HCT116 (cell line): ENCODE measurements at places on chromosomes 2 and 18.
A peak's percentile ranks its signal among the peaks of the same experiment; 100 is the strongest.

DNA sequence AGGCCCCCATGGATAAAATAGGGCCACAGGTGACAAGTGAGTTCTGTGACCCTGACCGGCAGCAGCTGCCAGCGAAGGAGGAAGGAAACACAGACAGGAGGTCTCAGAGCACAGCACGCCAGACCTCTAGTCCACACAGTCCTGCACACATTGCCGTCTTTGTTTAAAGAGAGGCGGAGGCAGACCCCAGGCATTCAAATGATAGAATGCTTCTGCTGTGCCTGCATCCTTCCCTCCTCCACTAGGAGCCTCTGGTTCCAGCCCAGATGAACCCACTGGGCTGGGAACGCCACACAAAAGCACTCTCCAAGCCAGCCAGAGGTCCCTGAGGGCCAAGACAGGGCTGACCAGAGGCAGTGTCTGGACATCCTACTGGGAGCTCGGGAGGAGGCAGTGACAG is 118.7 kb downstream of the KLHL29 start:
- no peak for DNase-seq
- no peaks in the 10 kb centered on the region for H3K27me3 ChIP-seq
- no peaks in the 10 kb centered on the region for H3K36me3 ChIP-seq
- no peaks in the 10 kb centered on the region for H3K4me1 ChIP-seq
- no peak overlapping the region for H3K27ac ChIP-seq

- H3K27ac ChIP-seq: no peak overlapping the region
- DNase-seq: no peak
- no peak overlapping the region for H3K4me3 ChIP-seq
- H3K4me1 ChIP-seq: no peaks in the 10 kb centered on the region
Measured at GRCh38 chr2:63444565-63445288, 143.6 kb downstream of the WDPCP start.

DNA sequence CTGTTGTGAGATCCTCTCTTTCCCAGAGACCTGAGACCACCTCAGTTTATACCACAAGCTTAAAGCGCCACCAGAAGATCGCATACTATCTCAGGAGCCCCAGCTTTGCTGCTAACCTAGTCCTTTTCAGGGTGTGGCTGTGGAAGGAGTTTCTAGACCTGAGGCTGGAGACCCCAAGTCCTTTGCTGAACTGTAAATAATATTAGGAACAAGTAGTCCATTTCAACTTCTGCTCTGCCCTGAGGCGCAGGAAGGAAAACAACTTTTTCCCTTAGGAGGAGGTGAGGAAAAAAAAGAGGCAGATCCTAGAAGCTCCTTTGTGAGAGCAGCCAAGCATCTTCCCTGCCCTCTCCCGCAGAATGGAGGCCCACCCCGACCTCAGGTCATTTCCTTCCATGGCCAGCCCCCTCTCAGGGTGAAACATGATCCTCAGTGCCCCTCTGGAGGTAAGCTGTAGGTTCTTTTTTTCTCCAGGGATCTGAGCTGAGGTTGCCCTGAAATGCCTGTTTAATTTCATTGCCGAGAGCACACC is 122.8 kb upstream of the LGALSL start:
- H3K27ac ChIP-seq: no peak overlapping the region
- H3K4me3 ChIP-seq: no peak overlapping the region
- H3K4me1 ChIP-seq: no peaks in the 10 kb centered on the region
- DNase-seq: no peak
- no peaks in the 10 kb centered on the region for H3K36me3 ChIP-seq
- H3K27me3 ChIP-seq: no peaks in the 10 kb centered on the region

- no peak overlapping the region for H3K4me3 ChIP-seq
- no peaks in the 10 kb centered on the region for H3K4me1 ChIP-seq
- no peak for DNase-seq
- no peaks in the 10 kb centered on the region for H3K27me3 ChIP-seq
- H3K27ac ChIP-seq: no peak overlapping the region
Measured at GRCh38 chr2:73870084-73870483, 22.7 kb upstream of the ACTG2 start.

- H3K27me3 ChIP-seq: no peaks in the 10 kb centered on the region
- H3K36me3 ChIP-seq: no peaks in the 10 kb centered on the region
- H3K4me3 ChIP-seq: no peak overlapping the region
- H3K27ac ChIP-seq: no peak overlapping the region
- peak; percentile 10 for DNase-seq
- no peaks in the 10 kb centered on the region for H3K4me1 ChIP-seq
Measured at GRCh38 chr2:40448476-40449079, 3.3 kb downstream of the SLC8A1 start.

DNA sequence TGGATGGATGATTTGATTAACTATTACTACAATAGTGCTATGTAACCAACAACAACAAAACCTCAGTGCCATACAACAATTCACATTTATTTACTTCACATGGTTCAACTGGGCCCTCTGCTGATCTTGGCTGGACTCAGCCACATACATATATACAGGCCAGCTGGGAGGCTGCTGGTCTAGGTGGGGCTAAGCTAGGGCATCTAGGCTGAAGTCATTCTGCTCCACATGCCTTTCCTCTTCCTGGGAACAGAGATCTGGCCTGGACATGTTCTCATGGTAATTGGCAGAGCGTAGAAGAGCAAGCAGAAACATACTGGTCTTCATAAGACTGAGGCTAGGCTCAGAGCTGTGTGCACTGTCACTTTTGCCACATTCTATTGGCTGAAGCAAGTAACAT is 102.8 kb upstream of the RNF152 start:
- H3K27me3 ChIP-seq: no peaks in the 10 kb centered on the region
- no peak overlapping the region for H3K27ac ChIP-seq
- no peaks in the 10 kb centered on the region; the same call in 1 of the 2 replicates for H3K4me1 ChIP-seq

DNA sequence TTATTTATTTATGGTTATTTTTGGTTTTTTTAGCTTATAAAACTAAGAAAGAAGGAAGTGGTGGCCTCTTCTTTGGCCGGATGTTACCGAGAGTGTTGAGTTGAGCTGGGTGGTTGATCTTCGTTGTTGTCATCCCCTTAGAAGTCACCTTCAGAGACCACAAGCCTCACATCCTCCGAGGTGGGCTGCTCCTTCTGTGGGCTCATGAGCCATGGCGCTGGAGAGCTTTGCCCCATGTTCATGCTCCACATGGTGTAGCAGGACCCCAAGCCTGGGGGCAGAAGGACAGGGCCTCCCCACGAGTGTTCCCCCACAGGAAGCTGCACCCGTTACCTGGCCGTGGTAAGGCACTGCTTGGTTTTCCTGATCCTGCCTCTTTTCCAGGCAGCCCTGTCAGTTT is 23.4 kb downstream of the SNTG2 start:
- no peaks in the 10 kb centered on the region for H3K36me3 ChIP-seq
- H3K27me3 ChIP-seq: peaks cover 13% of the 10 kb centered on the region
- no peak overlapping the region for H3K27ac ChIP-seq
- H3K4me1 ChIP-seq: no peaks in the 10 kb centered on the region
- H3K4me3 ChIP-seq: no peak overlapping the region
- no peak for DNase-seq

- DNase-seq: no peak
- H3K27ac ChIP-seq: no peak overlapping the region
- H3K4me1 ChIP-seq: no peaks in the 10 kb centered on the region
- no peak overlapping the region for H3K4me3 ChIP-seq
- H3K36me3 ChIP-seq: no peaks in the 10 kb centered on the region
- H3K27me3 ChIP-seq: no peaks in the 10 kb centered on the region
Measured at GRCh38 chr2:238403632-238404405, 22.9 kb upstream of the ASB1 start.

DNA sequence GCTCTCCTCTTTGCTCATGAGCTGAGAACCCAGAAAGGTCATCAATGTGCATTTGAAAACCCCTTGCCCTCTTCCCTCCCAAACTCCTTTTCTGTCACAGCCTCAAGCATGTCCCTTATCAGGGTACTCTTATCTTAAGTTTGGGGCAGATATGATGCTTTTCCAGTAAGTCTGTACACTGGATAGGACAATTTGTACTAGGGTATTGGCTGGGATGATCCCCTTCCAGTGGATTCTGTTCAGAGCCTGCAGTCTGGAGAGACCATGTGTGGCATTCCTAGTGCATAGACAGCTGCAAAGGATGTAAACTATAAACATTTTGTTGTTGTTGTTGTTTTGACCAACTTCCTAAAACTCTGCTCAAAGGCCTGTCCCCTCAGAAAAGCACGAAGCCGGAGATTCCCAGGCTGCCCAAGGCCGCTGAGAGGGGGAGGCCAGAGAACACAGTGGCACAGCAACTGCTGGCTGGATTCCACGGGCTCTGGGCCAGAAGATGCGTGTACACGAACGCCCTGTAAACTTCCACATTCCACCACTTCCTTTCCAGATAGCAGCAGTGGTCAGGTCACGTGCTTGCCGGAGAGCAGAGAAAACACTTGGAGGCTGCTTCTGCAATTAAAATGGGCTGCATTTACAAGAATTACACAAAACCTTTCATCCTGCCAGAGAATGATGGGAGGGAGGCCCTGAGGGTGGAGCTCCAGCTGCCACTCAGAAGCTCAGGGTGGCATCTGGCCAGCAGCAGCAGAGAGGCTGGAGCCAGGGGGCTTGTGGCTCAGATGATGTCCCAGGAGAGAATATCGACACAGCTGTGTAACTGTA is 42.1 kb downstream of the BMP10 start:
- H3K27me3 ChIP-seq: no peaks in the 10 kb centered on the region
- no peak overlapping the region for H3K4me3 ChIP-seq
- H3K36me3 ChIP-seq: no peaks in the 10 kb centered on the region
- H3K27ac ChIP-seq: no peak overlapping the region

DNA sequence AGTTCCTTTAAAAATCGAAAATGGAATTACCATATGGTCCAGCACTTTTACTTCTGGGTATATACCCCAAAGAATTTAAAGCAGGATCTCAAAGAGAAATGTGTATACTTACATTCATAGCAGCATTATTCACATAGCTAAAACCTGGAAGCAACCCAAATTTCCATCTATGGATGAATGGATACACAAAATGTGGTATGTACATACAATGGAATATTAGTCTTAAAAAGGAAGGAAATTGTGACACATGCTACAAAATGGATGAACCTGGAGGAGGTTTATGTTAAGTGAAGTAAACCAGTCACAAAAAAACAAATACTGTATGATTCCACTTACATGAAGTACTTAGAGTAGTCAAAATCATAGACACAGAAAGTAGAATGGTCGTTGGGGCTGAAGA is 147.9 kb upstream of the LTBP1 start:
- H3K27me3 ChIP-seq: no peaks in the 10 kb centered on the region
- DNase-seq: no peak
- H3K36me3 ChIP-seq: no peaks in the 10 kb centered on the region
- no peak overlapping the region for H3K27ac ChIP-seq
- no peak overlapping the region for H3K4me3 ChIP-seq

GRCh38 chr2:207479198-207479785 is 50.5 kb upstream of the CREB1 start:
- no peaks in the 10 kb centered on the region for H3K27me3 ChIP-seq
- H3K4me3 ChIP-seq: no peak overlapping the region
- H3K27ac ChIP-seq: no peak overlapping the region

- H3K27ac ChIP-seq: no peak overlapping the region
- H3K4me3 ChIP-seq: no peak overlapping the region
- peaks cover 20% of the 10 kb centered on the region for H3K4me1 ChIP-seq
- no peak for DNase-seq
- H3K36me3 ChIP-seq: no peaks in the 10 kb centered on the region
Measured at GRCh38 chr2:127626917-127627739, 18.8 kb upstream of the GPR17 start.

- no peak for DNase-seq
- H3K4me3 ChIP-seq: no peak overlapping the region
- no peaks in the 10 kb centered on the region for H3K4me1 ChIP-seq
- no peaks in the 10 kb centered on the region for H3K27me3 ChIP-seq
Measured at GRCh38 chr2:122856696-122857095, 1101.2 kb downstream of the TSN start.

DNA sequence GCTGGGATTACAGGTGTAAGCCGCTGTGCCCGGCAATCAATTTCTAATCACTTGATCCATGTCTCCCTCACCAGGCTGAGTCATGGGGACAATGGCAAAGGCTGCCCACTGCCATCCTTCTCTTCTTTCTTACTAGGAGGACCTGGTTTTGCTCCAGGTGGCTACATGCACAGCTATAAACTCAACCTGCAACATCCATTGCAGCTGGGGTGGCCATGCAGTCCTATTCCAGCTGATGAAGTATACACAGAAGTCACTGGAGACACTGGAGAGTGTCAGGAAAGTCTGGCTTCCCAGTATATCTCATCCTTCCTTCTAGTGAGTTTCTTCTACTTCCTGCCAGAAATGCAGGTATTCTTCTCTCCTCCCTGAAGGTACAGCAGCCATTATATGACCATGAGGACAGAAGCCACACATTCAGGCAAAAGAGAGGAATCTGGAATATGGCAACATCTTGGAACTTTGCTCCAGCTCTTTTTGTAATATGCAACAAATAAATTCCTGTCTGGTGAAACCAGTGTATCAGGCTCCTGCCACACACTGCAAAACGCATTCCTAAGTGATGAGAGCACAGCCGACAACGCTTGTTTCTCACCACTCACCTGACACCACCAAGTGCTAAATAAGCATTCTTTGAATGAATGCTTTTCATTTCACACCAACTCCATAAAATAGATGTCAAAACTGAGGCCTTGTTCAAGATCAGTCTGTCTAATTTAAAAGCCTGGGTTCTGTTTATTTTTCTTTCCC is 32.3 kb downstream of the SCTR start:
- H3K4me1 ChIP-seq: peaks cover 12% of the 10 kb centered on the region
- H3K27ac ChIP-seq: no peak overlapping the region
- no peaks in the 10 kb centered on the region for H3K27me3 ChIP-seq
- H3K36me3 ChIP-seq: no peaks in the 10 kb centered on the region
- no peak overlapping the region for H3K4me3 ChIP-seq
- peak; percentile 49 for DNase-seq

DNA sequence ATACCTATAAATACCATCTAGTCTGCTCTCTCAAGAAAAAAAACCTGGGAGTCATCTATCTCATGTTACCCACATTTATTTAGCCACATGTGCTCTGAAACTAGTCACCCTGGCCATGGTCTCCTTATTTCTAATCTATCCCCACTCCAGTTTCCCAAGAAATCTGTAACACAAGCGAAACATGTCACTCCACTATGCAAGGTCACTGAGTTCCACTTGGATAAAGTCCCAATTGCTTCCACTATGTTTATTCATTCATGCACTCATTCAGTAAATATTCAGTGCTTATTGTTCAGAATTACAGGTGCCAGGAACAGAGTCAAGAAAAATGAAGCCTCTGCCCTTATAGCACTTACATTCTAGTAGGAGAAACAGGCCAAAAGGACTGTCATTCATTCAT is 369.4 kb upstream of the CYRIA start:
- no peak overlapping the region for H3K27ac ChIP-seq
- H3K4me1 ChIP-seq: no peaks in the 10 kb centered on the region
- H3K36me3 ChIP-seq: no peaks in the 10 kb centered on the region
- H3K27me3 ChIP-seq: peaks cover 4% of the 10 kb centered on the region; the same call in 1 of the 2 replicates
- H3K4me3 ChIP-seq: no peak overlapping the region
- DNase-seq: no peak
